NCI-H2171 treated with DMSO at 0.1 percent for 48 hours (cell line): ENCODE measurements at places on chromosomes 4 and X.

DNA sequence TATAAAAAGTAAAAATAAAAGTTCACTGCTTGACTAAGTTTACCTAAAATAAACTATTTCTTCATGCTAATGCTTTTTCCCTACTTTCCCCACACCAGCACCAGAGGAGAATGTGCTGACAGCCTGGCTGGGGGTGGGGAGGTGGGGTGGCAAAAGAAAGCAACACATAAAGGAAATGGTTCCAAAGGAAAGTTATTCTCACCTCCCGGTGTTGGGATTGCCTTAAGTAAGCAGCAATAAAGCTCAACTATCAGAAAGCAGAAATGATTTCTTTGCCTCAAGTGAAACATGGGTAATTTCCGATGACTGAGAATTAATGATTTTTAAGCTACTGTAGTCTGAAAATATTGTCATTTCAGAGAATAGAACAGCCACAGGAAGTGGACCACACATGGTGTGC is 84.5 kb upstream of the DKK2 start:
- DNase-seq = no peak

- DNase-seq = no peak
Observed at GRCh38 chr4:103137446-103137827, 37.8 kb upstream of the BDH2 start.

- DNase-seq = no peak
Observed at GRCh38 chrX:81202943-81203342, 1.0 kb downstream of the SH3BGRL start.

- DNase-seq = no peak
Observed at GRCh38 chr4:138560448-138560847, 318.3 kb upstream of the SLC7A11 start.

DNA sequence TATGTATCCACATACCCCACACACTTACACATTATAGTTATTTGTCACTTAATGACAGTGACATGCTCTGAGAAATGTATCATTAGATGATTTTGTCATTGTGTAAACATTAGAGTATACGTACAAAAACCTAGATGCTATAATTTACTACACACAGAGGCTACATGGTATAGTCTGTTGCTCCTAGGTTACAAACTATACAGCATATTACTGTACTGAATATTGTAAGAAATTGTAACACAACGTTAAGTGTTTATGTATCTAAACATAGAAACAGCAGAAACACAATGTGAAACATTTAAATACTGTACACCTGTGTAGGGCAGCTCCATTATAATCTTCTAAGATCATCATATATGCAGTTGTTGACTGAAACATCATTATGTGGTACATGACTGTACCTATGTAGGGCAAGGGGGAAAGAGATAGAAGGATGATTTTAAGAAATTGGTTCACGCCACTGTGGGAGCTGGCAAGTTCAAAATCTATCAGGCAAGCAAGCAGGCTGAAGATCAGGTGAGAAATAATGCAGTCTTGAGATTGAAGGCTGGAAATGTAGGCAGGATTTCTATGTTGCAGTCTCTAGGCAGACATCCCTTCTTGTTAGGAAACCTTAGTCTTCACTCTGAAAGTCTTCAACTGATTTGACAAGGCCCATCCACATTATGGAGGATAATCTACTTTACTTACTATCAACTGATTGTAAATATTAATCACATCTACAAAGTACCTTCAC is 78.0 kb upstream of the CPEB2 start:
- no peak for DNase-seq

DNA sequence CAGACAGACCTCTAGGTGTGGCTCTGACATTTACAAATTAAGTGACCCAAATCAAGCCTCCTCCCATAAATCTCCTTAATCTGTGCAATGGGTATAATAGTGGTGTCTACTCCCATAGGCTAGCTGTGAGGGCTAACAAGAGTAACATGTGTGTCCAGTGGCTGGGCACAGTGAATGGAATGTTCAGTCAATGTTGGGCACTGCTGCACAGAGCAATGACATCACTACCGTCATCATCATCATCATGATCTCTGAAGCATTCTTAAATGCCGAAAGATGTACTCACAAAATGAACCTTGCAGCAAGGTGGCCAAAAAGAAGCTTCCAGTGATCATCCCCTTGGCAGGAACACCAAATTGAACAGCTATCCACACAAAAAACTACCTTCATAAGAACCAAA is 43.5 kb downstream of the CHRNA9 start:
- no peak for DNase-seq
